ENCODE measurements at places on chromosomes 7 and 10.

DNA sequence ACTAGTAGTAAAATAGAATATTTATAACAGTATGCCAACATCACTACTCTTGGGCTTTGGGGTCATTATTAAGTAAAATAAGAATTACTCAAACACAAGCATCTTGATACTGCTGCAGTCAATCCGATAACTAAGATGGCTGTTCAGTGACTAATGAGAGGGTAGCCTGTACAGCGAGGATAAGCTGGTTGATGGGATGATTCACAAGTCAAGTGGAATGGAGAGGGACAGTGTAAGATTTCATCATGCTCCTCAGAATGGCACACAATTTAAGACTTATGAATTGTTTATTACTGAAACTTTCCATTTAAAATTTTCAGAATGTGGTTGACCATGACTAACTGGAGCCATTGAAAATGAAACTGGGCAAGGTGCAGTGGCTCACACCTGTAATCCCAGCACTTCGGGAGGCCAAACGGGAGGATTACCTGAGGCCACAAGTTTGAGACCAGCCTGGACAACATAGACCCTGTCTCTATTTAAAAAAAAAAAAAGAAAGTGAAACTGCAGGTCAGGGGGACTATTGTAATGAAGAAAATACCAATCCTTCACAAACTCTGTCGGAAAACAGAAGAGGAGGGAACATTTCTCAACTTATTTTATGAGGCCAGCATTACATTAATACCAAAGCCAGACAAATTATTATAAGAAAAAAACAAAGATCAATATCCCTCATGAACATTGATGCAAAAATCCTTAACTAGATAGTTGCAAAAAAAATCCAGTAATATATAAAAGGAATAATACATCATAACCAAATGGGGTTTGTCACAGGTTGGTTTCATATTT is 11.2 kb downstream of the AVL9 start:
- DNase-seq, result no peak

DNA sequence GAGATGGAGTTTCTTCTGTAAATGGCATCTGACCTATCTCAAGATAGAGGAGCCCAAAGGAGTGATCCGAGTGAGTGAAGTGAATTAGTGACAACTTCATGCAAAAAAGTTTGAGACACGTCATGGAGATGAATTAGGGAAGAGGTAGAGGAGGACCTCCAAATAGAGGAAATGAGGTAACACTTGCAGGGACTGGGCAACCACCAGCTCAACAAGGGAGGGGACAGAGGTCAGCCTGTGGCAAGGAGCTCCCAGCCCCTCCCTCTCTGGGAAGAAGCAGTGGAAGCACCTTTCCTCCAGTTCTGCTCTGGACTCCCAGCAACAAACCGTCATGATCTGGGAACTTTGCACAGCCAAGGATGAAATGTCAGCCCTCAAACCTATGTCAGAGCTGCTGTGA is 83.5 kb upstream of the IKZF1 start:
- DNase-seq, result no peak

- no peak for DNase-seq
These were observed 379.2 kb upstream of the GHITM start for GRCh38 chr10:83760142-83760541.

DNA sequence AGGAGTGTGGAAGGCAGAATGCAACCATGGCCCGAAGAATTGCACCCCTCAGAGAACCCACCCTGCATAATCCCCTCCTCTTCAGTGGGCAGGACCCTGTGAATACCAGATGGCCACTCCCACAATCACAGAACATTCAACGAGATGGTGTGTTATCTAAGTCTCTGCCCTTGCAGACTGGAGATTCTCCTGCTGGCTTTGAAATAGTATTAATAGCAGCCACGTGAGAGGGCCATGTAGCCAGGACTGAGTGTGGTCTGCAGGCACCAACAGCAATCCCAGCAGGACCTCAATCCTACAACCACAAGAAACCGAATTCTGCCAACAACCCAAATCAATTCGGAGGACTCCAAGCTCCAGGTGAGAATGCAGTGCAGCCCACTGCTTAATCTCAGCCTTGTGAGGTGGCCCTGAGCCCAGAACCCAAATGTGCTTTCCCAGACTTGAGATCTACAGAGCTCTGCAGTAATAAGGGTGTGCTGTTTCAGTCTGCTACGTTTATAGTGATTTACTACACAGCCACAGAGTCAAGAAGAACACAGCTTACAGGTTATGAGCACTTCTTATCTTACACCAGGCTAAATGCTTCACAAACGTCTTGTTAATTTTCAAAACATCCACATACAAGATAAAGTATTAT is 72.1 kb downstream of the VOPP1 start:
- no peak for DNase-seq

DNA sequence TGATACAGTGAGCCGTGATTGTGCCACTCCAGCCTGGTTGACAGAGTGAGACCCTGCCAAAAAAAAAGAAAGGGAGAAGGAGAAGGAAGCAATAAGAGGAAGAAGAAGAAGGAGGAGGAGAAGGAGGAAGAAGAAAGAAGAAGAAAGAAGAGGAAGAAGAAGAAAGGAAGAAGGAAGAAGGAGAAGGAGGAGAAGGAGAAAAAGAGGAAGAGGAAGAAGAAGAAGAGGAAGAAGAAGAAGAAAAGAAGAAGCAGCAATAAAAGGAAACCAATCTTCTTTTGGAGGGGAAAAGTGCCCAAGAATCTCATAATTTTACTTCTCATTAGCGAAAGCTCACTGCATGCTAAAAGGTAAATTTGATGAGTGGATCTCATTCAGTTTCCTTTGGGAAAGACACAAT is 85.7 kb upstream of the GLCCI1 start:
- no peak for DNase-seq

- DNase-seq, result no peak
These were observed 55.4 kb upstream of the MKRN1 start for GRCh38 chr7:140534743-140535142.

DNA sequence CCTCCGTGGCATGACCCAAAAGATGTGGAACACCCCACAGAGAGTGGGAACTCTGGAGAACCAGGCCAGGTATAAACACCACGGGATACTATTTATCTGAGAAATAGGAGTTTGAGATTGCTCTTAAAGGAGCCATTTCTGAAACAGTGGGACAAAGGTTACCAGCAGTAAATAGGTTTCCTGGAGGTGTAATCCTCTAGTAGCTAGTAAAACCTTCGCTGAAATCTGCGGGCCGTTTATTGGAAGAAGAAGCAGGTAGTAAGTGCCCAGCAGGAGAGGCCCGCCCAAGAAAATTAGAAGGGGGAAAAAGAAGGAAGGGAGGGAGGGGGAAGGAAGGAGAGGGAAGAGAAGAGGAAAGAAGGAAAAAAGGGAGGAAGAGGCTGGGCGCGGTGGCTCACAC is 51.6 kb downstream of the CHST3 start:
- no peak for DNase-seq

GRCh38 chr7:71886046-71886445 is 526.1 kb downstream of the CALN1 start:
- no peak for DNase-seq

DNA sequence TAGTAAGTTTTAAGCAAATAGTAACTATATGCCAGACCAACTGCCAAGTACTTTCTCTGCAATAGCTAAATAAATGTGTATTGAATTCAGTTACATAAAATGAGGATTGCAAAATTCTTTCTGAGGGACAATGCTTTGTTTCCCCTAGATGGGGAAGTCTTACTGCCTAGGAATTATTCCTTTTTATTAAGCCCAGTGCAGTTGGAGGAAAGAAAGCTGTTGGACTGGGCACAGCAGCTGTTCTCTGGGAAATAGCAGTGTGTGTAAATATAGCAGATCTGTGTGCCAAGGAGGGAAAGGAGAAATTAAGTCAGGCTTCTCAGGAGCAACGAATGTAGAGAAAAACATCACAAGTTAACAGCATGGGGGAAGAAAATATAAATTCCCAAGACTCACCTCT is 77.1 kb downstream of the SEC23IP start:
- DNase-seq, result no peak

Data from stimulated activated CD8-positive, alpha-beta memory T cell treated with anti-CD3 and anti-CD28 coated beads, Interleukin-15, amount 100 ng/mL, for 4 hours (primary cell).